Renal pelvis (tissue), 12 donors: ENCODE measurements at places on chromosomes 7 and 10. TPM values are rescaled to one million over a fixed set of nuclear protein-coding genes. Genes with fewer than 3 reads are reported as not detected.

Gene SLC25A40
- 29.6 TPM for polyA plus RNA-seq

Gene CYP2C19
- 0.06 TPM for polyA plus RNA-seq

Gene LMBR1
- polyA plus RNA-seq: 47.1 TPM

Gene NPSR1
- polyA plus RNA-seq: not detected

Gene ACTL6B
- not detected for polyA plus RNA-seq

Gene UNC5B
- polyA plus RNA-seq: 50.2 TPM
